ENCODE measurements at places on chromosomes 5 and 9.

- DNase-seq: no peak
Observed at GRCh38 chr9:135975834-135976233, 14.7 kb upstream of the UBAC1 start.

DNA sequence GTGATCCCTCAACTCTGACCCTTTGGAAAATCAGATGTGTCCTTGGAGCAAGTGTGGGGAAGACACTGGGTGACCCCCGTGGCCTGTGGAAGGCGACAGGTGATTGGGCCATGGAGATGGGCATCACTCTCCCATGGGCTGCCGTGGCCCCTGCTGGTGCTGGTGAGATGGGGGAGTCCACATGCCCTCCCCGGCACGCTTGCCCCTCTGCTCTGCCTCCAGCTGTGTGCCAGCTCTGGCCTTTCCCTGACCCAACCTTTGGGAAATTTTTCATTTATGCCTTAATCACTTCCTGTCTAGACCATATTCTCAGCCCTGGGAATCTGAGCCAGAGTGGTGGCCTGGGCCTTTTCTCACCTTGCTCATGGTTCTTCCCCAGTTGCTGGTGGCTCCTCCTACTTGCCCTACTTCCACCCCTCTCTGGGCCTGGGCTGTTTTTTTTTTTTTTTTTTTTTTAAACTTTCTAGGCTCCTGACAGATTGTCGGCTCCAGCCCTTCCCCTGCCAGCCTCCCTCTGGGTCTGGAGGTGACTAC lies 56.6 kb downstream of the RGS3 start:
- DNase-seq: no peak

GRCh38 chr5:53080271-53080670 lies 29.3 kb downstream of the MOCS2 start:
- DNase-seq: no peak

- DNase-seq: no peak
Observed at GRCh38 chr5:156543348-156544145, 216.6 kb downstream of the SGCD start.

- no peak for DNase-seq
Observed at GRCh38 chr5:15937708-15938107, 241.9 kb downstream of the MARCHF11 start.

GRCh38 chr5:37619353-37619752 lies 220.5 kb downstream of the GDNF start:
- peak; percentile 56 for DNase-seq

DNA sequence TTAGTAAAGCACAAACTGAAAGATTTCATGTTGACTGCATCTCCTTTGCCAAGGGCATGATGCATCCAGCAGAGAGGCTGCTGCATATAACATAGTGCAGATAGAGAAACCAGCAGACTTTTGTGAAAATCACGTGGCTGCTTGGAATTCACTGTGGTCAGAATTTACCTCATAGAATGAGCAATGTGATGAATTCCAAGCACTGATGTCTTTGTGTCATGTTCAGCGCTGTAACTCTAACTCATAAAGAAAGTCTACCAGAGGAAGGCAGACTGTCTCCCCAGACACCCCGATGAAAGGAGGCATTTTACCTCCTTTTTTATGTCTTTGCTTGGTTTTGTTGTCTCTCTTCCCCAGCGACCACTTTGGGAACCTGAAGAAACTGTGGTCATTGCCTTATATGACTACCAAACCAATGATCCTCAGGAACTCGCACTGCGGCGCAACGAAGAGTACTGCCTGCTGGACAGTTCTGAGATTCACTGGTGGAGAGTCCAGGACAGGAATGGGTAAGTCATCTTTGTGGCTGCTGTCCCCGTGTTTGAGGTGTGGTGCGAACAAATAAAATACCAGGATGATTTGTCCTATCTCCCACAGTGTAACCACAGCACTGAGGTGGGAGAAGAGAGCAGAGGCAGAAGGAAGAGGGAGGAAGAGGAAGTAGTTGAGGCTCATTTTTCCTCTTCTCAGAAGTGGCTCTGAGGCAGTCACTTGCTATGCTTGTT lies 42.0 kb downstream of the ITK start:
- DNase-seq: peak; percentile 20

- DNase-seq: no peak
Observed at GRCh38 chr5:127008300-127008975, 21.9 kb downstream of the MARCHF3 start.

DNA sequence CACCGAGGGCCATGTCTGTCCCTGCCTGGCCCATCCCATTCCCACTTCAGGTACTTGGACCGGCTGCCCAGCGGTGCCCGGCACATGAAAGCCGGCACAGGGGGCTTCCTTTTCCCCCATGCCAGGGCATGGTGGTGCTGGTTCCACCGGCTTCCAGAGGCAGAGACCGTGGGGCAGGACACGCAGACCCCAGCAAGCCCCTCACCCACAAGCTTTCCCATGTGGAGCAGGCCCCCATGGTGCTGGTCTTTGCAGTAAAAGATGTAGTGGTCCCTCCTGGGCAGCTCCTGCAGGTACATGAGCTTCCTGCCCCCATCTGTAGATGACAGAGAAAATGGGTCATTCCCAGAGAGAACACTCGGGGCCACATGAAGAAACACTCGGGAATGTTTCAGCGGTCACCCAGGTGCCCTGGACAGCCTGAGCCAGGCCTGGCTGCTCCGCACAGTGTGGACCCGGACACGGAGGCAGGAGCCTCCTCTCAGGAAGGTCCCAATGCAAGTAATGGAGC lies 2.0 kb downstream of the OBP2B start:
- no peak for DNase-seq

DNA sequence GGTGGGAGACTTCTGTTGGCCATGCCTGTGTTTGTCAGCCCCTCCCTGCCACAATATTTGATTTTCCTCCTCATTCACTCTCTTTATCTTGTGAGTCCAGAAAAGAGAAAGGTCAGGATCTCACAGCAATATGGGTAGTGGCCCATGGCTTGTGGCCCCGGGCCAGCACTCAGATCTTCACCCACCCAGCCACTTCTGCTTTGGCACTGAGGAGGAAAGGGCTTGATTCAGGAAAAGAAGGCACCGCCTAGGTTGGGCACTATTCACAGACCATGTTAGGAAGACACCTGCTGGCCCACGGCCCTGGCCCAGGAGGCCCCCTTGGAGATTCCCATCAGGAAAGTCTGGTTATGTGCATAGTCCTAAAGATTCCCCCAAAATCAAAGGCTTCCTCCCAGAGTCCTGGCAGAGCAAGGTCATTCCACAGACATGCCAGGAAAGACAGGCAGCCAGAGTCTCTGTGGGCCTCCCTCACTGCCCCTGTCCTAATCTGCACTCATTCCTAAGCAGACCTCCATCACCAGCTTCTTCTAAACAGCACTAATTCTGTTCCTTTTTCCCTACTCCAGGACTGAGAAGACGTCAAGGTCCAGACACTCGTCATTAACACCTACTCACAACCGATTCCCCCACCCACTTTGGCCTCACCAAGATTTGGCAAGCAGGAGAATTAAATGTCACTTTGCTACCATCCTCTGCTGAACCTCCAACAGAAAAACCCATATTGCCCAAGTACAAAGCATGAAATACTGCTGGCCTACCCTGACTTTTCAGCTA lies 179.3 kb downstream of the DEPDC1B start:
- DNase-seq: no peak

- DNase-seq: no peak
Observed at GRCh38 chr5:123455640-123456039, 32.4 kb upstream of the CEP120 start.

DNA sequence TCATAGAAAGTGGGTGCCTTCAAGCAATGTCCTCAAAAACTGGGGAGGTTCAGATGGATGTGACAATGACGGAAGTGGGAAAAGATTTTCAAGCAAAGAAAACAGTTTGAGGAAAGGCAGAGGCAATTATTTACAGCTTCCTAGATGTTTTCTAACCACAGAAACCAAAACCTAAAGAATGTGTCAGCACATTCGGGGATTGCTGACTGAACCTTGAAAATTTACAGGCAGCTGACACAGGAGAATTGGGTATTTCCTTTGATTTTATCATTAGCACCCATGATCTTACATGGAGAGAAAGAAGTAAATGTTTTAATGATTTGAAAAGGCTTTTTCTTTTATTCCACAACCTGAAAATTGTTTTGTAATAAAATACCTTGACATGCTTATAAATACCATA lies 369.0 kb downstream of the ACTL7B start:
- DNase-seq: no peak

- DNase-seq: no peak
Observed at GRCh38 chr5:79493596-79494345, 20.2 kb downstream of the HOMER1 start.

- no peak for DNase-seq
Observed at GRCh38 chr5:83474991-83475390, 3.4 kb downstream of the VCAN start.

DNA sequence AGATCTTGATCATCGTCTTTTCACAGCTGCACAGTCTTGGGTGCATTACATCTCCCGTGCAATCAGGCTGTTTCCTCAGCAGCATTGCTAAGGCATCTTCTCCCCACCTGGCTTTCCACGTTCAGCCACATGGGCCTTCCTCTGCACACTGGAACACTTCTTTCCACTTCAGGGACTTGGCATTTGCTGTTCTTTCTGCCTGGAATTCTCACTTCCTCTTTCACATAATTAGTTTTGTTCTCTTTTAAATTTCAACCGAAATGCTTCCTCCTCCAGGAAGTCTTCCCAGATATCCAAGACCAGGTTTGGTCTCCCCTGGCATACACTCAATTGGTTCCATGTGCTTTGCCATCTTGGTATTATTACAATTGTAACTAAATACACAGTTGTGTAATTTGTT lies 43.8 kb downstream of the WHRN start:
- no peak for DNase-seq

DNA sequence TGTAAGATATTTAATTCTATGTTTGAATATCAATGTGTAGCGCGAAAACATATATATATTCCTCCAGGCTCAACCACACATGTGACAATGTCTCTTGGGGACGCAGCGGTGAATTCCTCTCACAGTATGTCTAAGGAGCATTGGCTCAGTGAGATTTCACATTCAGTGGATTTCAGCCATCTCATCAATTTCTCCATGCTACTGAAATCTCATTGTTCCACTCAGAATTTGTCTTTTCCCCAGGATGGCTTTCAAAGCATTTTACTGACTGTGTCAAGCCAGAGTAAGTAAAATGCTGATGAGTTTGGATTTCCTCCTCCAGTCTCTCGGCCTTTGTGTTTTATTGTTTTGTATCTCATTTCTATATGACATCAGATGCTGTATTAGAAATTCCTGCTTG lies 1.3 kb upstream of the OR1J1 start:
- DNase-seq: no peak

GRCh38 chr5:160213537-160213936 lies 15.8 kb upstream of the FABP6 start:
- DNase-seq: no peak

DNA sequence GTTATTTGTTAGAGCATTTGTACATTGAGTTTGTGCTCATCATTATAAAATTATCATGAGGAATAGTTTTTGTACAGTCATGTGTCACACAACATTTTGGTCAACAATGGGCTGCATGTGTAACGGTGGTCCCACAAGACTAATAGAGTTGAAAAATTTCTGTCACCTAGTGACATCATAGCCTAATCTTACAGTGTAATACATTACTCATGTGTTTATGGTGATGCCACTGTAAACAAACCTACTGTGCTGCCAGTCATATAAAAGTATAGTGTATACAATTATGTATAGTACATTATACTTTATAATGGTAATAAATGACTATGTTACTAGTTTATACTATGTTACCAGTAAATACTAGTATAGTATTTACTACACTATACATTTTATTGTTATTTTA lies 3.0 kb upstream of the CAMK4 start:
- no peak for DNase-seq

DNA sequence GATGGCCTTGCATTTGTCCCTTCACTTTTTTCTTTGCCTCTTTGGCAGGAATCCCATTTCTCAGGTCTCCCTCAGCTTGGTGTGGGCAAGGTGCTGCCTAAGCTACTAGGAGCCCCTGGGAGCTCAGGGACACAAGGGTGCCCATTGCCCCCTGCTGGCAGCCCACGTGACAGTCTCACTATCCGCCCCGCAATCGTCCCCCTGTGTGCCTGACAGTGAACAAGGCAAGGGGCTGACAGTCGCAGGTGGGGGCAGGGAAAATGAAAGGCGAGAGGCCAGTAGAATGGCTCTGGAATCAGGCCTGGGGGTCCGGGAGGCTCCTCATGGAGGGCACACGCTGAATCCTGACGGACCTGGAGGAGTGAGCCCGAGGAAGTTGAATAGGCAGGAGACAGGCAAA lies 2.0 kb upstream of the PCDH12 start:
- no peak for DNase-seq

- no peak for DNase-seq
Observed at GRCh38 chr5:151509231-151509630, 61.8 kb downstream of the SLC36A1 start.

DNA sequence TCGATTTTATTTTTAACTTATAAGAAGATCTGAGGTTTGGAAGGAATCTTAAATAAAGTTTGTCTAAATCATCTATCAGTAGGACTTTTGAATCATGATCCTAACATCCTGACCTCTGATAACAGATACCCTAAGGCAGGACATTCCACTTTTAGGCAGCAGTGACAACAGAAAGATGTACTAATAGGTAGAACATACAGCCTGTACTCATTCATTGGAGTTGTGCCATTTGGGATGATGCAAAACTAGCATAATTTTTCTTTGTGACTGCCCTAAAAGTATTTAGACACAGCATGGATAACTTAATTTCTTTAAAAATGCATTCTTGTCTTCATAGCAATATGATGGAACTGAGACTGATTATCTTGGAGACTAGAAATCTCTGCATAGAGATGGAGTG lies 39.7 kb downstream of the CDC42SE2 start:
- DNase-seq: peak; percentile 48

GRCh38 chr5:80185095-80185494 lies 70.8 kb downstream of the SERINC5 start:
- DNase-seq: no peak

DNA sequence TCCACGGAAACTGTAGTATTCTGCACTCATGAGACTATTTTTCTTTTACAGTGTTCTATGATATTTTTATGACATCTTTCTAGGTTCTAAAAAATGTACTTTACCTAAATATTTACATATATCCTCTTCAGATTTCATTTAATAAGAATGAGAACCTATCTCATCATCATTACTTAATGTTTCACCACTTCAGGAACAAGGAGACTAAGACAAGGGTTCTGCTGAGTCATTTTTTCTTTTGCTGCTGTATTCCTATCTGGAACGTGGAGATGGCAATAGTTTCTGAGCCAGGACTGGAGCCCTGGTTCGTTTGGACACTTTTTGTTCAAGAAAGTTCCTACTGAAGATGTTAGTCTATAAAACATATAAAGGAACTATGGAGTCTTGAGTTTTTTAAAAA lies 258.2 kb upstream of the MAP3K1 start:
- no peak for DNase-seq

- DNase-seq: no peak
Observed at GRCh38 chr9:91359083-91359482, 2.6 kb downstream of the AUH start.

DNA sequence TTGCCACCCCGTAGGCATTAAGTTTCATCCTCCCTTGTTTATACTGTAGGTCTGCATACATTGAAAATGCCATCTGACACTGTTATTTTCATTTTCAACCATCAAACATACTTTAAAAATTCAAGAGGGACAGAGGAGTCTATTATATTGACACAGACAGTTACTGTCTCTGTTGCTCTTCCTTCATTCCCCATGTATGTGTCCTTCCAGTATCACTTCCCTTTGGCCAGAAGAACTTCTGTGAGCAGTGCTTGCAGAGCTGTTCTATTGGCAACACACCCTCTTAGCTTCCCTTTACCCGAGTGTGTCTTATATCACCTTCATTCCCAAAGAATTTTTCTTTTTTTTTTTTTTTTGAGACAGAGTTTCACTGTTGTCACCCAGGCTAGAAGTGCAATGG lies 42.8 kb downstream of the RASGEF1C start:
- no peak for DNase-seq

Data from skeletal muscle cell (primary cell).